Activated CD4-positive, alpha-beta T cell treated with anti-CD3 and anti-CD28 coated beads, Interleukin-2, amount 50 U/mL, for 4 hours (primary cell): ENCODE measurements at places on chromosomes 12 and 14.

- no peak for DNase-seq
Observed at GRCh38 chr12:11397366-11397765, 2.0 kb upstream of the PRB2 start.

DNA sequence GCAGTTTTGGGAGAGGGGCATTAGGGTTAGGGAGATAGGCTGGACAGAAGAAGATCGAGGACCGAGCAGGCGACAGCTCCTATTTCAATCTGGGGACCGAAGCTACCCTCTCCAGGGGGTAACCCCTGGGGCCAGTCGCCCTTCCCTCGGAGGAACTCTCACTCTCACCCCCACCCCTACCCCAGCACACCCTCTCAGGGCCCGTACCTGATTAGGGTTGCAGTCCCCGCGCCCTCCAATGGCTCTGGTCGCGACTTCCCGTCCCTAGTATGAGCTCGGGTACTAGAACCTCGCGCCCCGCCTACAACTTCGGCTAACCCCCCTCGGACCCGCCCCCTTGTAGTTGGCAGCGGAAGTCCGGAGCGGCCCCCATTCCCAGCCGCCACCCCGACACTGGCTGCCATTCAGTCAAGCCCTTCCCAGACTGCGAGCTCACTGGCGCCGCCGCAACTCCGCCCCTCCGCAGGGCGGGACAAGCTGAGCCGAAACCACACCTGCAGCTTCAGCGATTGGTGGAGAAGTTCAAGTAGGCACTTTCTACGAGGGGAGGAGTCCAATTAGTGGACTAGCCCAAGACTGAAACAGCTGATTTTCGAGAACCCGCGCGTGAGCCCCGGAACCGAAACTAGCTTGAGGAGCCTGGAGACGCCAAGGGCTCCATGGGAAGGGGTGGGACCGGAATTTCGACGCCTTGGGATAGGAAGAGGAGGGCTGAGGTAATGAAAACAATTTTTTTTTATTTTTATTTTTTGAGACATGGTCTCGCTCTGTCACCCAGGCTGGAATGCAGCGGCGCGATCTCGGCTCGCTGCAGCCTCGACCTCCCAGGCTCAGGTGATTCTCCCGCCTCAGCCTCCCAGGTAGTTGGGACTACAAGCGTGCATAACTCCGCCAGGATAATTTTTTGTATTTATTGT is at the start of gene STAT2:
Gene STAT2 (minus strand): TSS at position 257 of the 917 bp plus-strand sequence. CDS start 3,536 bp downstream, outside the sequence.
- DNase-seq, result peak; percentile 99

DNA sequence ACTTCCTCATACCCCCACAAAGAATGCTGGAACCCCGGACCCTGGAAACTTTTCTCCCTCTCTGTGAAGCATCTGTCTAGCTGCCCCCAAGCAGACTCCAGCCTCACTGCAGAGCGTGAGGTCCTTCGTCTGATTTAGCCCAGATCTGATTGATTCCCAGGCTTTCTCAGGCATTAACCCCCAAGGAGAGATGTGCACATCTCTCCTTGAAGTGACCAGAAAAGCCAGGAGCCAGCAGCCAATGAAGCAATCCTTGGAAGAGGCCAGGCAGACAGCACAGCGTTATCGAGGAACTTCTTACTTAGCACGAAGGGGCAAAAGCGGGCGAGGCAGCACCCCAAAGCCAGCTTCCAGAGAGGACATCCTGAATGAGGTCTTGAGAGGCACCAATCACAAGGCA is 100.7 kb downstream of the ZFP36L1 start:
- DNase-seq, result no peak

DNA sequence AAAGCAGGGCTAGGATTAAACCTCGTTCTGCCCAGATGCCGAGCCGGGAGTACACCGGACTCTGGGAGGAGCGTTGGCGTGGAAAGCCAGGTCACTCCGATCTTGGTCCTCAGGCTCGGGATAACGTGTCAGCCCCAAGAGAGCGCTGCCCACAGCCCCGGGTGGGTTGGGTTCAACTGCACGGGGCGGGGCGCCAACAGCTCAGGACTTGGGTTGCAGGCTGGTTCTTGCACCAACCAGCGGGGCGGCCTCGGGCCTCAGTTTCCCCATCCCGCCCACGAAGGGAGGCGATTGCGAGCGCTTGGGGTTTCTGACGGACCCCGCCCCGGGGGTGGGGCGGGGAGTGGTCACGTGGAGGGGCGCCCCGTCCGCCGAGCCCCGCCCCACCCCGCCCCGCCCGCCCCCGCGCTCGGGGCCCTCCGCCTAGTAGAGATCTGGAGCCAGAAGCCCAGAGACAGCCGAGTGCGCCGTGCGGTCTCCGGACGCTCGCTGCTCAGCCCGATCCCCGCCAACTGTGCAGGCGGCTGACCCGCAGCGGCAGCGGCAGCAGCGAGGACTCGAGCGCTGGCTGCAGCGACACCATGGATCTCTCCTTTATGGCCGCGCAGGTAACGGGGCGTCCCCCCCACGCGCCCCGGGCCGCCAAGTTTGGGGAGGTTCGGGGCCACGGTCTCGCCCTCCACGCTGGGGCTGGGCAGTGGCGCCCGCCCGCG is at the start of gene C14orf132:
Gene C14orf132 (plus strand): TSS at position 443 of the 713 bp plus-strand sequence. CDS start 139 bp downstream, at position 582.
- DNase-seq, result peak; percentile 42

- DNase-seq, result peak; percentile 23
Observed at GRCh38 chr14:65290830-65291229, 121.7 kb upstream of the FUT8 start.

GRCh38 chr12:26118308-26118707 is 6.5 kb downstream of the BHLHE41 start:
- no peak for DNase-seq

DNA sequence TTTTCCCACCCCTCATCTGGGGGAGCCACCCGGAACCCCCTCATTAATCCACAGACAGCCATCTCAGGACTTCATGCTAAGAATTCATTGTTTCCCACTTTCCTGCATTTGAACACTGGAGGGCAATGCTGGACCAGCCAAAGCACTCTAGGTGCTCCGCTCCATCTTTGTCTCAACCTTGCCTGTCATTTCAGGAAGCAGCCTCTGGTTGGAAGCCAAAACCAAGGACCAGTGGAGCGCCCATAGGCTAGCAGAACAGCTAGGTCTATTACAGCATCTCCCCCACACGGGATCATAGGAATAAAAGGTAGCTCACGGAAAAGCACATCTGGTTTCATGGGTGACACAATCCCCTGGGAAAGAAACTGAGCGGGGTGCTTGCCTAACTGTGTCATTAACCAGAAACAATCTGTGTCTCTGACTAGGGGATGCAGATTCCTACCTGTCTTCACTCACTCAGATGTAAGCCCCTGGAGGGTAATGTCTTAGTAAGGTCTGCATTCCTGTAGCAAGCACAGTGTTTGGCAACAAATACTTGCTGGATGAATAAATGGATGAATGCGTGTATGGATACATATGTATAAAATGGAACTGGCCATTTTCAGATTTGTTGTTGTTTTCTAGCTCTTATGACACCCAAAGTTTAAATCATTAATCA is 197.0 kb downstream of the DAD1 start:
- no peak for DNase-seq

DNA sequence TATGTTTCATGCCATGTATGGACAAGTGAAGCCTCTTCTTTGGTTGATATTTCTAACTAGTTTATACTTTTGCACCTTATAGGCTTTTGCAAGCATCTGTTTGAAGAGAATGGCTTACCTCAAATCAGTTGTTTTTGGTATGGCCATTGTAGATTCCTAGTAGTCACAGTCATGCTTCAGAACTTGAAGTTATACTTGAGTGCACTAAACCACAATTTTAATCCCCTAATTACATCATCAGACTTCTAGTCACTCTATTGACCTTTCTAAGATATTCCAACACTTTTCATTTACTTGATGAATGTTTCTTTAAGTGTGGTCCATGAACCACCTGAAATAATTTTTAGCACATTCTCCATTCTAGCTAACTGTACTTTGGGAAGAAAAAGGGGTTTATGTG is 18.6 kb upstream of the KLRB1 start:
- DNase-seq, result no peak

DNA sequence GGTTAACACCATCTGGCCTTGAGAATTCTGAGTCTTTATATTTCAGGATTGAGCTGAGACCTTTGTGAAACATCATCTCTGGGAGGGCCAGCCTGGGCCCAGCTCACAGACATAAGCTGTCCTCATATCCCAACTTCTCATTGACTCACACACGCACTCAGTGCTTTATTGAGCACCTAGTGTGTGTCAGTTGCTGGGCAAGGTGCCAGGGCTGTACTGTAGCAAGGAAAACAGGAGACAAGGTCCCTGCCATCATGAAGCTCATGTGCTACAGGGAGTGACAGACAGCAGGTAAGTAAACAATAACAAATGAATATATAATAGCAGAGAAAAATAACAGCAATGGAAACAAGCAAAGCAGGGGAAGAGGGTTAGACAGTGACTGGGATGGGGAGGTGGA is 30.5 kb upstream of the CCDC63 start:
- no peak for DNase-seq

DNA sequence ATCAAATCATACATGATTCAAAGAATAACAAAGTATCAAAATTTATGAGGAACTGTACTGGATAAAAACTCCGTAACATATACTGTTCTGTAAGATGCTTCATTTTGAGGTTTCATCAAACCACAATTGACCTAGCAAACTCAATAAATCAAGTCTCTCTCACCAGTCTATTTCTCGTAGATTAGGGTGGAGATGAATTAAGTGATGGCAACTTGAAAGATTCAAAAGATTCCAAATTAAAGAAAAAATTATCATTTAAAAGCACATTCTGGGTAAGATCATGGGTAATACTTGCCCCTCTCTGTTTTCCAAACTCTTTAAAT is 74.4 kb downstream of the PAPLN start:
- DNase-seq, result no peak

DNA sequence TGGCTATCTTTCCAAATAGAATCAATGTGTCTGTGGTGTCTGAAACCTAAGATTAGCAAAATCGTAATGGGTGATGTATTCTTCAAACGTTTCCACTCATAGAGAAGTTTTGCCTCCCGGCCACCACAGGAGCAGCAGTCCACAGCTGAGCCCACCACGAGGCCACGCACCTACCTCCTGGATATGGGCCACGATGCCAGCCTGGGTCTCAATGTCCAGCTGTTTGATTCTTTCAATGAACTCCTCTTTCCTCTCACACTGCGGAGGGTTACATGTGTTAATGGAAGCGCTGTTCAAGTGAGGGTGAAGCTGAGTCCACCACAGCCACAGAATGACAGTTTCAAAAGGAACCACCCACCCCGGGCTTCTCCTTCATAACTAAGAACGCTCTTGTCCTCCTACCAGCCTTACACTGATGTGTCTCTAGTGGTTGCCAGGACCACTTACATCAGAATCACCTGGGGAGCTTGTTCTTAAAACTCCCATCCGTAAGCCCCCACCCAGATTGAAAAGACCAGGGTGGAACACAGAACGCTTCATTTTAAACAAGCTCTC is 75.3 kb downstream of the CCDC88C start:
- DNase-seq, result no peak

GRCh38 chr12:95940514-95940913 is 1.9 kb downstream of the CCDC38 start:
- DNase-seq, result no peak

- DNase-seq, result no peak
Observed at GRCh38 chr14:39217214-39217879, 16.4 kb upstream of the MIA2 start.

- no peak for DNase-seq
Observed at GRCh38 chr12:115191342-115191741, 507.4 kb upstream of the TBX3 start.

DNA sequence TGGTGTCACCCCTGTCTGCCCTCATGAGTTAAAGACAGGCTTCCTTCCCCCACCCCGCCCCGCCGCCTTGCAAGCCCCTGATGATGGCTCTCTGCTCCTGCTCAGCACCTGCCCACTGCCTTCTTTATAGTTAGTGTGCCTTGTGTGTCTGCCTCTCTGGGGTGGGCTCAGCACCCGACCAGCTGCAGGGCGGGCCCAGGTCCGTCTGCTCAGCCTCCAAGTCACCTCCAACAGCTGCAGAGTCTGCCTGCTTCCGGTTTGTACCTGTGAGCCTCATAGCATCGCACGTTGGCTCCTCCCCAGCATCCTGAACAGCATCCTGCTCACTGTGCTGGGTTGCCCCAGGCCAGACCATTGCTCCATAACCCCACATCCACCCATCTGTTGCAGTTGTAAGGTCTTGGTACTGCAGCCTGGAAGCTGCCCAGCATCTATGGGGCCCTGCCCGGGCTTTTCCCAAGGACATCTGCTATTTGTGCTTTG is 3.5 kb downstream of the TGFB3 start:
- no peak for DNase-seq

DNA sequence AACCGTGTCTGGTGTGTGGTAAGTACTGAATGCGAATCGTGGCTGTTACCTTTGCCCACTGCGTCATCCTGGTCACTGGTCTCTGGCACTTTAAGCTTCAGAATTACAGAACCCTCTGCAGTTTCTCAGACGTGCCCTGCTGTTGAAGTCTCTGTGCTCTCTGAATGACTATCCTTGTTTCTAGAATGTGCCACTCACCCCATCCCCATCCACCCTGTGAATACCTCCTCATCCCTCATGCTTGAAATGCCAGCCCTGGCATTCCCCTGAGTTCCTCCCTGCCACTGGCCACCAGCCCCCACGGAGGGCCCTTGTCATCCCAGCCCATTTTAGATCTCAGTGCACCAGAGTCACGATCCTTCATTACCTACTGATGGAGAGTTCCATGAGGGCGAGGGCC is 21.3 kb downstream of the TPCN1 start:
- no peak for DNase-seq

- DNase-seq, result no peak
Observed at GRCh38 chr12:128190614-128191013, 76.4 kb upstream of the TMEM132C start.

- DNase-seq, result peak; percentile 42
Observed at GRCh38 chr12:123076604-123077297, 74.1 kb downstream of the PITPNM2 start.

DNA sequence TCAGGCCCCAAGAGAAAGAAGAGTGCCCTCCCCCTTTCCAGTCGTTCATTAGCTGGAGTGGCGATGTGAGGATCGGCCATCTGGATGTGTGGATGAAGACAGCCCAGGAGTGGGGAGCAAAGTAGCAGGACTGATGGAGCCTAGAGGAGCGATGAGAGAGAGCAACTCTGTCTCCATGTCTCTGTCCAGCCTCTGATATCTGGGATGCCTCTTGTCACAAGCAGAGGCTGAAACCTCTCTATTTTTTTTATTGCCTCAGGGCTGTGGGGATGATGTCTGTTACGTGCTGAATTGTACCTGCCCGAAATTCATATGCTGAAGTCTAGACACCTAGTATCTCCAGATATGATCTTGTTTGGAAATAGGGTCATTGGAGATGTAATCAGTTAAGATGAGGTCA is 2.7 kb downstream of the SERPINA11 start:
- DNase-seq, result no peak

- DNase-seq, result no peak
Observed at GRCh38 chr12:2613326-2614073, 181.3 kb upstream of the FKBP4 start.

GRCh38 chr12:47388712-47389111 is 309.0 kb upstream of the AMIGO2 start:
- DNase-seq, result no peak
